Stimulated activated CD8-positive, alpha-beta memory T cell treated with anti-CD3 and anti-CD28 coated beads, Interleukin-7, amount 100 ng/mL, for 1 hour (primary cell): ENCODE measurements at places on chromosomes 6 and 20.

DNA sequence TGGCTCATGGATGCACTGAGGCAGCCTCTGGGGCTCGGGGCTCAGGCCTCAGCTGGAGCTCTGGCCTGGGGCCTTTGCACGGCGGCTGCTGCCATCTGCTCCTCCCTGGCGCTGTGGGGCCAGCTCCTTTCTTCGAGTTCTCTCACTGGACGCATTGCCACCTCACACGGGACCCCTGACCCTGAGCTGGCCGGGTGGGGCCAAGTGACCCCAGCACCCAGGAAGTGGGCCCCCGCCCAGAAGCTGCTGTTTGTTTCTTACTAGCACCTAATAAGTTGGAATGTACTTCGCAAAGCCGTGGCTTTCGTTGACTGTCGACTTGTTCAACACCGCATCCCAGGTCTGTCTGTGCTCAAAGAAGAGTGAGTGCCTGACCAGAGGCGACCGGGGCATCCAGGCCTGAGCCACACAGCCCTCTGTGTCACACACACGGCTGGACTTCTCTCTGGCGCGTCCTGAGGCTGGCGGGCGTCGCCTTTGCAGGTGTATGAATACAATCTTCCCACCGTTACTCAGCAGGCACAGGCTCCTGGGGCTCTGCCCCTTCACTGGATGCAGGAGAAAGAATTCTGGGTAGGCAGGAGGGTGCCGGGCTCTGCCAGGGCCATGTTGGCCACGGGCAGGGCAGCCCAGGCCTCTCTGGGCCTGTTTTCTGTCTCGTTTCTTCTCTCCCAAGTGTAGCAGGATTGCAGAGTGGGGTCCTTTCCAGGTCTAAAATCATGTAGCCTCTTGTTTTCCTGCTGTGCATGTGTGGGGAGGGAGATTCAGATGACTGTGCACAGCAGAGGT, 112.9 kb downstream of the DLL1 start:
- DNase-seq = no peak

DNA sequence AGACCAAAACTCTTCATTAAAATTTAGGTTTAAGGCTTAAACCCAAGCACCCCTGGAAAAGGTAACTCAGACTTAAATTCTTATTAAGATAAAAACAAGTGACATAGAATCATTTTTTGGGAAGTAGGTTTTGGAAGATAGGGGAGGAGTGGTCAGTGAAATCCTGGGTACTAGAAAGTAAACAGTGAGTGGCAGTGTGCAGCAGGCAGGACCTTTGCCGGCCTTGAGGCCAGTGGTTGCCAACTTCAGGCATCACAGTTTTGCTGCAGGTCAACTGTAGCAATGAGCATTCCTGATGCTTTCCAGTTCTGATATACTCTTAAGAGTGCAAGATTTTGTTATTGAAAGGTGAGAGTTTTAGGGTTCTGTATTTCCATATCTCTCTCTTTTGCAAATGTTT, 69.3 kb upstream of the SUPT3H start:
- DNase-seq = no peak

DNA sequence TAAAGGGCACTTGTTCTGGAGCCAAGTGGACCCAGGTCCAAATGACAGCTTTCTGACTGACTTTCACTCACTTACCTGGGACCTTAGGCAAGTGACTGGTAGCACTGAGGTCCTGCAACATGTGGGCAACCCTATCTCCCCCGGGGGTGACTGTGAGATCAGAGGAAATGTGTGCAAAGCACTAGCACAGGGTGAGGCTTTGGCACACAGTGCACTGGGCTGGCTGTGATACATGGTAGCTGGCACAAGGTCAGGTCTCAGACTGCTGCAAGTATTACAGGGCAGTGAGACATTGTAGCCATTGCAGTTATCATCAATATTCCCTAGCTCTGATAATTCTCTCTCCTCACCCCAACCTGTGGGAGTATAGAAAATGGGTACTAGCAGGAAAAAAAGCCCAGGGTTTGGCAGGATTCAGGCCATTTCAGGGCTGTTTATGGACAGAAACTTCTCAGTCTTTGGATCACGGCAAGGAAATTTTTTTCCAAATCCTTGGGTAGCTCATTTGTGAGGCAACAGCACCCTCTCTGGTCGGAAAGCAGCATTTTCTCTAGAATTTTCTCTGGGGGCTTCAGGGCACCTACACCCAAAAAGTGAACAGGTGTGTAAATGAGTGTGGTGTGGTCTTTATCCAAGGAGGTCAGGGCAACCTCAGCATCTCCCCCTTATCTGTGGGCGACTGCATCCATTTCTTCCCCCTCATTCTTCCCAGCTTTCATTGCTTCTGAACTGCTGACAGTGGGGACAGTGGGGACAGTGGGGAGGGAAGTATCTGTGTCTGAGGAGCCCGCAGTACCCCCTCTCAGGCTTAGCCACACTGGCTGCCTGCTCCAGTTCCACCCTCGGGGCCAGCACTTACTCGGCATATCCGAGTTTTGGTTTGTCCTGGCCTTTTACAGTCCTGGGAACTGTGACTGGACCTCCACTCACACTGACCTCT, 148.7 kb upstream of the PHACTR3 start:
- DNase-seq = no peak

DNA sequence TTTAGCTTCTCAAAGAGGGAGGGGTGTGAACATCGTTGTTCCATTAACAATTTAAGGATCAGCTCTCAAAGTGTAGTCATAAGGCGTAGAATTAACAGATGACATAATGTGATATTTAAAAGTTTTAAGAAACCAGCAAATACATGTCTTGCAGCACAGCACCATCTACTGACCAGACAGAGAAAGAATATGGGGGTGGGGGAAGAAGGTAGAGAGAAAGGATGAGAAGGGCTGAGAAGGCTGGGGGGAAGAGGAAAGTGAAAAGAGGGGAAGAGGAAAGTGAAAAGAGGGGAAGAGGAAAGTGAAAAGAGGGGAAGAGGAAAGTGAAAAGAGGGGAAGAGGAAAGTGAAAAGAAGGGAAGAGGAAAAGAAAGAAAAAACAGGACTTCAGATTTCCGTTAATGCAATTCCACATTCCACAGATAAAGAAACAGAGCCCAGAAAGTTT, 80.9 kb downstream of the HAO1 start:
- DNase-seq = no peak

- no peak for DNase-seq
Measured at GRCh38 chr6:27205375-27206278, 41.9 kb upstream of the PRSS16 start.

- no peak for DNase-seq
Measured at GRCh38 chr6:161010418-161010817, 18.8 kb downstream of the MAP3K4 start.

DNA sequence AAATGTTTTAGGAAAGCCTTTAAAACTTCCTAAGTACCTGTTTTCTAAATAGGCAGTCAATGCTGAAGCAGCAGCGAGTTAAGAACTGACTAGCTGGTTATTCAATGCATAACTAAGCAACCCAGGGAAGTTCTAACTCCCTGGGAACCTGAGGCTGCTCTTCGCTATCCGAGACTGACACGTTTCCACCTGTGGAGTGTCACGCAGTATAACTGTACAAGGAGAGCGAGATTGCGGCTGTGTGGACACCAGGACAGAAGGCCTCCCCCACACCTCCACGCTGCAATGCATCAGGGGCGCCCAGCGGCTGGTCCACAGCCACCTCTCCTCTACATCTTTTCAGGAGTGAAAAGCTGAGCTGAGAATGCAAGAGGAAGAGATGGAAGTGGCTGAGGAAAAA, 8.0 kb downstream of the PXDC1 start:
- DNase-seq = no peak

DNA sequence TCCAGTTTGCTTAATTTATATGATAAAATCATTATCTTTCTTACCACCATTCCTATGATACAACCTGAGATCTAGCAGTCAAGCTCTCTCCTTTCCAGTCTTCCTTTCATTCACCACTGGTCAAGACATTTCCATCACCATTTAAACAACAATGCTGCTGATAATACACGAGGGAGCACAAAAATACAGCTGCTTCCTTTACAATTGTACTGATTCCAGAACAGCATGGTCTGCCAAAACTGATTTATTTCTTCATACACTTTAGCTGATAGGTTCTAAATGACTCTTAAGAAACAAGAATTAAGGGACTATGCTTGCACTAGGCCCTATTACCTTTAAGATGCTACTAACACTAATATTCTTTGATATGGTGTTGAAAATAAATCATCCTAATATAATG, 65.0 kb downstream of the EPM2A start:
- no peak for DNase-seq

GRCh38 chr6:37182736-37183590, 13.0 kb downstream of the PIM1 start:
- no peak for DNase-seq

DNA sequence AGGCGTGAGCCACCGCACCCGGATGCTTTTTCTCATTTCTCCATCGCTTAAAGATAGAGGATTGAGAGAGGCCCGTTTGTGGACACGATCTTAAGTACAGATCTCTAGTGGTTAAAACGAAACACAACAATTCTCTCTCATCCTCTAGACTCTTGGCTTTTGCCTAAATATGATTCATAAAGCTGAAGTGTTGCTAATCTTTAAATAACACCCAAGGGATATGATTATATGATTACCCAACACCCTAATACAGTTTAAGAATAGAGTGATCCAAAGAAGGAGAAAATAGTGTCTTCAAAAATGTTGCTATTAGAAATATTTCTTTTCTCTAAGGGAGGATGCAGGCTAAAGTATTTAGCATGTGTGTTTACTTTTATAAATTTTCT, 50.4 kb downstream of the MTHFD1L start:
- no peak for DNase-seq

GRCh38 chr6:54134935-54135334, 23.7 kb downstream of the MLIP start:
- no peak for DNase-seq

DNA sequence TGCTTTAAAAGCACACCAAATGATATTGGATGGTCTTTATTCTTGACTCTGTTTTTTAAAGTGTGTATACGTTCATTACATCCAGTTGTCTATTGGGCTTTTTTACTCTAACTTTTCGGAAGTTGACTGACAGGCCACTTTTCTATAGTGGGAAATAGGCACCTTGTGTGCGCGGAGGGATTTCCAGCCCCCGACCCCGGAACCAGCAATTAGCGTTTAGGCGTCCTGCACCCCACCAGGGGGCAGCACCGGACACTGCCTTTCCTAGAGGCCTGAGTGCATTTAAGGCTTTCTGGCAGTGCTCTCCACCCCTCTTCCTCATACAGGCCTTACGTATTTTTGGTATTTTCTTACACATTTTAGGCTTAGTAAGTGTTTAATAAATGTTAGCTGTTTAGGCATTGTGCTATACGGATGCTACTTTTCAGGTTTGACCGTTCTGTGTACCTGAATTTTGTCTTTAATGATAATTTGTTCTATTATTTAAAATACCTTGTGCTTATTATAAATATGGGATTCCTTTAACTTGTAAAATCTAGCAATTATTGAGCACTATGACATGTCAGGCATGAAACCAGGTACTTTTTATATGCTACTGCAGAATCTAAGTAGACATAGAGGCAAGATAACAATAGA, 231.8 kb downstream of the BCKDHB start:
- DNase-seq = peak; percentile 32

GRCh38 chr20:5737966-5738365, 12.2 kb upstream of the SHLD1 start:
- no peak for DNase-seq

- DNase-seq = no peak
Measured at GRCh38 chr20:25510721-25511120, 74.6 kb downstream of the NINL start.

GRCh38 chr20:5859608-5860007, 90.7 kb downstream of the TRMT6 start:
- no peak for DNase-seq

DNA sequence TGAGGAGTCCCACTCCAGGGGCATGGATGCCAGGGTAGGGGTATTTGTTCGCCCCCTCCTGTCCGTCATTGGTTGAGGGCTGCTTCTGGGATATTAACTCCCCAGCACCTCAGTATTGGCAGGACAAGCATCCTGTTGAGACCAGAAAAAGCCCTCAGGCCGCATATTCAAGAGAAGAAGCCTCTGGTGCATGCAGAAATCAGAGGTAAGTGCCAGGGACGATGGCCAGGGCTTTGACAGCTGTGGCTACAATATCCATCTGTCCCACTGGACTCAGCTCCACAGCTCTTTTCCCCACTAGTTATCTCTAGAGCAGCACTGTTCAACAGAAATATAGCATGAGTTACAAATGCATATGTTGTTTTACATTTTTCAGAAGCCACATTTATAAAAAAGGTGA, 651.3 kb downstream of the KIF16B start:
- no peak for DNase-seq

- DNase-seq = no peak
Measured at GRCh38 chr6:135731116-135731515, 120.4 kb upstream of the PDE7B start.

GRCh38 chr6:156773476-156773875, 3.7 kb upstream of the ARID1B start:
- no peak for DNase-seq

DNA sequence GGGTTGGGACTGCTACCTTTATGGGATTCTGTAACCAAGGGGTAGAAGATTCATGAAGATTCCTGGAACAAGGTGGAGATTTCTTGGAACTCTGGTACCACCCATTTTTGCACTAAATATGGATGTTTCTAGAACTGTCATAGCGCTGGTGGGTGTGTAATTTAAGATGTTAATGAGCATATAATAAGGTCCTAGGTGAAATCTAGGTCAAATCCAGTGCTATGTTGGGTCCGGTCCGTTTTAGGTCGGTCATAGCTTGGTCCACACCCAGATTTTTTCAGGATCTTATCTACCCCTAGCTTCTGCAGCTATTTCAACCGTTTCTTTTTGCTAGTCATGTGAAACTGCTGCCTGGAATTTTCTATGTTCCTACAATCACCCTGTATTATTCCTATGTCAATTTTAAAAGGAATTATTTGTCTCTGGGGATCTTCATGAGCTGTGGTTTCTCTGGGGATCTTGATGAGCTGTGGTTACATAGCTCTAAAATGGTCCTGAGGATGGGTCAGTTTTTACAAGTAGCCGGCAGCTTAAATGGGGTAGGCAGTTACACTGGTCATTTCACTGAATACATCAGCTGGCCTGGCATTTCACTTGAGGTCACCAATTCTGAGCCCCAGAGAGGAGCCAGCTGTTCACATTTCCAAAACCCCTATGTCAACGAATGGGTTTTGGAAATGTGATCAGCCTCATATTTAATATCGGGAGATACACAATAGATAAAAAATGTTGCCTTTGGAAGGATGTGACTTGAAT, 652.3 kb upstream of the FLRT3 start:
- no peak for DNase-seq

GRCh38 chr6:88144637-88145297, 21.4 kb downstream of the CNR1 start:
- DNase-seq = no peak

DNA sequence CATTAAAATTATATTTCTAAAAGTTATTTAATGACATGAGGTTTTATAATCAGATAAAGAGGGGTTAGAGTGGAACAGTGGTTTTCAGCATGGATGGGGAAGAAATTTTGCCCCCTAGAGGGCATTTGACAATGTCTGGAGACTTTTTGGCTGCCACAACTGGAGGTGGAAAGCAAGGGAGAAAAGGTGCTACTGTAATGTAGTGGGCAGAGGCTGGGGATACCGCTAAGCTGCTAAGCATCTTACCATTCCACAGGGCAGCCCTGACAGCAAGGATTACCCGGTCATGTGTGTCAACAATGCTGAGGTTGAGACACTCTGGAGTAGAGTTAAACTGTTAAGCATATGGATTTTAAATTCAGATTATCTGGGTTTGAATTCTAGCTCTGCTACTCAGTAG, 52.9 kb upstream of the FABP7 start:
- DNase-seq = no peak

- DNase-seq = no peak
Measured at GRCh38 chr20:35328689-35329088, 36.5 kb upstream of the FAM83C start.
